H54 (cell line): ENCODE measurements at places on chromosomes 3 and 15.
A peak's percentile ranks its signal among the peaks of the same experiment; 100 is the strongest.

- DNase-seq, result no peak
Measured at GRCh38 chr3:136332776-136333175, 82.6 kb downstream of the PCCB start.

DNA sequence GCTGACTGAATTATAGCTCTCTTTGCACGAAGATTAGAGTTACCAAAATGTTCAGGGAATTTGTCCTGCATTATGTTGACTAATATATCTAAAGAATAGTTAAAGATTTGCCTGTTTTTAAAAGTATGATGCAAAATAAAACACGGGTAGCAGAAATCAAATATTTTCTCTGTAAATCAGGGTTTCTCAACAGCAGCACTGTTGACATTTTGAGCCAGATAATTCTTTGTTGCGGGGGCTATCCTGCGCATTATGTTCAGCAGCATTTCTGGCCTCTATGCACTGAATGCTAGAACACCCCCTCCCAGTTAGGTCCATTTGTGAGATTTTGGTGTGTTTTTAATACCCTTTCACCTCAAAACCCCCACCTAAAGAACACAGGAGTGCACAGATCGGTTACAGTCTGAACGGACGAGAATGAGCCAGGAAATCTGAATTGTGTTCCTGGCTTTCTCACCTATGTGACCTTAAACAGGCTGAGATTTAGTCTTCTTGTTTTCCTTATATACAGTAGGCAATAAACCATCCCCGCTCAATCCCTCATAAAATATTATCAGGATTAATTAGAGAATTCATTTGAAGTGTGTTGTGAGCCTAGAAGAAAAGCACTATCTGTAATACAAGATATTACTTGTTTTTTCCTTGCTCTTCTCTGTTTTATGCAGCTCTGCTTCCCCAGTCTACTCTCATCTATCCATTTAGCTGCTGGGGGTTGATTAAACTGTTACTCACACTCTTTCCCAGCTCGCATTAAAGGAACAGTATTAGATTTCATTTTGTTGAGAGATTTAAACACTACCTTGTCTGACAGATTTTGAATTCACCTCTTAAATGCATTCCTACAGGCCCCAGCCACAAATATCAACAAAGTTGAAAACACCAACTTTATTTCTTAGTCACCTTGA, 247.5 kb upstream of the GOLIM4 start:
- no peak for DNase-seq

DNA sequence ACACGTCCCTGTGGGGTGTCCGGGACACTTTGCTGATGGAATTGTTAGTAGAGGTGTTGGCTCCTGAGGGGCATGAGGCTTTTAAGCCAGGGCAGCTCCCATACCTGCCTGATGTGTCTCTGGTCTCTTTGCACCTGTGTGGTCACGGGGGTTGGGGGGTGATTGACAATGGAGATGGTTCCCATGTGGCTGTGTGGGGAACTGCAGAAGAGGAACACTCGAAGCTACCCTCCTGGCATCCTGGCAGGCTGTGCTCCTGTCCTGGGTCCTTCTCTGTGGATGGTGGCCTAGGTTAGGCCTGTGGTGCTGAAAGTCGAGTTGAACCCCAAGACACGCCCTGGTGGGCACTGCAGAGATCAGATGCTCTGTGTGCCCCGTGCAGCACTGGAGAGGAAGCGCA, 73.4 kb downstream of the HMCES start:
- DNase-seq, result no peak

DNA sequence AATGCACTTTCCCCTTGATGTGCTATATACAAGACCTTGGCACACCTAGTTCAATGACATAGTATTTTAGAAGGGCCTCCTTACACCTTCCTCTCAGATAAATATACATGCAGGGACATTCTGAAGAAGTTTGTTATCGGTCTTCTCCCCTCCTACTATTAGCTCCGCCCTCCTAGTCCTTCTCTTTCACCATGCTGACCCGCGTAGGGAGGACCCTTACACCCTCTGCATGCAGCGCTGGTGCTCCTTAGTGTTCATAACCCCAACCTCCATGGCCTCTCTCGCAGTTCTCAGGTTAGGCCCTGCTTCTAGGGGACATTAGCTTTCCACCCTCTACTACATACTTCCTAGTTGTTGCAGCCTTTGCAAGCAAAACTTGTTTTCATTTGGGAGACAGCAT, 146.4 kb downstream of the PGPEP1L start:
- no peak for DNase-seq

DNA sequence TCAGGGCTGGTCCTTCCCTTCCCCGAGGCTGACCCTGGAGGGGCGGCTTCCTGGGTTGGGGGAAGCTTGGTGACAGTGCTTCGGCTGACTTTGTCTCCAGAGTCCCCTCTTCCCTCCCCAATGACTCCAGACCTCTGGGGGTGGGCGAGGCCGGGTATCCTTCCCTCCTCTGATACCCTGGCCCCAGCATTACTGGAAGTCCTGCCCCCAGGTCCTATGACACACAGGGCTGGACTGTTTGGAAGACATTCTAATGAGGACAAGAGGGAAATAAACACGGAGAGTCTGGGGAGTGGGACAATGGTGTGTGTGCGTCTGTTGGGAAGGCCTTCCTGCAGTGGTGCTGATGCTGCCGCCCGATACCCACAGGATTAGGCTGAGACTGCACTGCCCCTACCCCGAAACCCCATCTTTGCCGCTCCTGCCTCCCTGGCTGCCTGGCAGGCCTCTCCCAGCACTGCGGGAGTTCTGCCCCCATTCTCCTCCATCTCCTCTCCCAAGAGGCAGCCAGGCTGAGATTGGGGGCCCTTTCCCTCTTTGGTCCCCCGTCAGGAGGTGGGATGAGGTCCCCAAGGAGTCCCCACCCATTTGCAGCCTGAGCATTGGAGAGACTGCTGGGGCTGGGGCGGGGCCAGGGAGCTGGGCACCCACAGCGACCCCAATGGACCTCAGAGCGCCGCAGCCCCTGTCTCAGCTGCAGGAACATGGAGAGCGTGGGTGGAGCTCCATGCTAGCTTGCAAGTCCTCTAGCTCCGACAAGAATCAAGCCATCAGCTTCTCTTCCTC, 29.7 kb upstream of the FBLN2 start:
- DNase-seq, result no peak

GRCh38 chr3:27861046-27862036, 139.2 kb upstream of the EOMES start:
- DNase-seq, result no peak

GRCh38 chr3:193894121-193894863, 241.7 kb upstream of the HES1 start:
- no peak for DNase-seq

- DNase-seq, result no peak
Measured at GRCh38 chr3:79491029-79491641, 276.7 kb downstream of the ROBO1 start.

GRCh38 chr15:89353991-89354390, 19.4 kb upstream of the POLG start:
- DNase-seq, result no peak

- DNase-seq, result no peak
Measured at GRCh38 chr3:126456766-126457388, 18.8 kb downstream of the ZXDC start.

DNA sequence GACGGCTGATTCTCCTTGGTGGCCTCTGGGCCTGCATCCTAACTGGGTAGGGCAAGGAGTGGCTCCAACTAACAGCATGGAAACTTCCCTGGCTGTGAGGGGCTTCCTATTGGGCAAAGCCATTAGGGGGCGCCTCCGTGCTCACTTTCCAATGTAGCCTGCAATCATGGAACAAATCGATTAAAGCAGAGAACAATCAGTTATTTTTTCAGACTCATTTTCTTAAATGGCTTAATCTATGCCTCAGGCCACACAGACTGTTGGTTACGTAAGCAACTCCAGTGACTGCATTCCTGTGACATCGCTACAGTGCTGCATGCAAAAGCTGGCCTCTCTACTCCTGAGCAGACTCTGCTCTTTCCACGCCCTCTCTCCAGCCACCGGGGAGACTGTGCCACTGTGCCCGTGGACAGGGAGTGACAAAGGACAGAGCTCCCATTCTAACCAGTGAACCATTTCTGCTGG, 278.9 kb downstream of the KLF13 start:
- DNase-seq, result no peak

DNA sequence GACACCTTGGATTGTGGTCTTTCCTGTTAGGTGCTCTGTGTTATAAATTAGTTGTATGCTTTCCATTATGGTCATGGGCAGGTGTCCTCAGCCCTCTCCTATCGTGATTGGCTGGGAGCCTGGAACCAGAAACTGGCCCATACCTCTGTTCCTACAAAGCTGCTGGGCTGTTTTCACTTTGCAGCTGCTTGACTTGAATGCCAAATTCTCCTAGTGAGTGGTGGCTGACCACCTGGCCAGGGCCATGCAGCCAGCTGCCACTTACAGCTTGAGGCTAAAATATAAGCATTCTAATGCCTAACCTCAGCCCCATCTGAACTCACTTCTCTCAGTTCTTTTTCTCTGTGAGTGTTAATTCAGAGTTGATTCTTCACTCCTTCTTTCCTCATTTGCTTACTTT, 239.3 kb upstream of the GBE1 start:
- DNase-seq, result no peak

DNA sequence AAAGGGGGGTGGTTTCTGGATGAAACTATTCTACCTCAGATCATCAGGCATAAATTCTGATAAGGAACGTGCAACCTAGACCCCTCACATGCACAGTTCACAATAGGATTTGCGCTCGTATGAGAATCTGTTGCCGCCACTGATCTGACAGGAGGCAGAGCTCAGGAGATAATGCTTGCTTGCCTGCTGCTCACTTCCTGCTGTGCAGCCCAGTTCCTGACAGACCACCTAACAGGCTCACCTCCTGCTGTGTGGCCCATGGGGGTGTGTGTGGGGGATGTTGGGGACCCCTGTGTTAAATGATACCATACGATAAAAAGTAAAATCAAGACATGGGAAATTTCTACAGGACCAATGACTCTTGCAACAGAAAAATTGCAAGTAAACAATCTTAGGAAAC, 24.0 kb downstream of the CP start:
- DNase-seq, result no peak

- DNase-seq, result no peak
Measured at GRCh38 chr3:71991046-71991445, 206.1 kb upstream of the PROK2 start.

GRCh38 chr15:81256916-81257315, 60.2 kb downstream of the IL16 start:
- no peak for DNase-seq

DNA sequence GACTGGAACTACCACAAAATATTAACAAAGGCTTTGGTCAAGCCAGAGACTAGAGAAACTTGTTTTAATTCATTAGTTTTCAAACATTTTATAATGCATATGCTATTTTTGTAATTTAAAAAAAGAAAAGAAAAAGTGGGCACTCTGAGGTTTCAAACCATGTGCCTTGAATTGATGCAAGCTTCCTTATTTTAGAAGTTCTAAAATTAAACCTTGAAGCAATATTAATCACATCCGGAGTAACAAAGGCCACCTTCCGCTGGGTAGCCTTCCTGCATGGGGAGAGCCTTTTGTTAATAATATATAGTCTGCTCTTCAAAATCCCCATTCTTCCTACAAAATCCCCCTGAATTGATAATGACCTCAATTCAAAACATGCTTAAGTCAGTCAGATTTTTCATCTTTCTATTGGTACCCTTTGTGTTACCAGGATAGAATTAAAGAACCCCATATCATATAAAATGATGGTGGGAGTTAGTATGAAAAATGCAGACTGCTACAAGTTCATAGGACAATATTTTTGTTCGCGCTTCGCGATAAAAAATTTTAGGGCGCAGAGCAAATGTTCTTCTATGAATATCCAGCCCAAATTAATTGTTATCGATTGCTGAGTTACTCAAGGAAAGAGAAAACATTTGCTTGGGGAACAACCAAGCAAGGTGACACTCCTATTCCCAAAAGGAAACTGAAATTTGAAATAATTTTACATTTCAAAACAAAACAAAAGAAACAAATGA, 30.6 kb downstream of the LDHAL6B start:
- no peak for DNase-seq

GRCh38 chr3:170689296-170689829, 103.5 kb upstream of the SLC7A14 start:
- peak; percentile 81 for DNase-seq

GRCh38 chr3:152650177-152650576, 184.8 kb upstream of the P2RY1 start:
- DNase-seq, result no peak

GRCh38 chr3:99620077-99620767, 18.2 kb upstream of the COL8A1 start:
- no peak for DNase-seq

GRCh38 chr15:48413304-48413703, 82.1 kb downstream of the DUT start:
- DNase-seq, result no peak

DNA sequence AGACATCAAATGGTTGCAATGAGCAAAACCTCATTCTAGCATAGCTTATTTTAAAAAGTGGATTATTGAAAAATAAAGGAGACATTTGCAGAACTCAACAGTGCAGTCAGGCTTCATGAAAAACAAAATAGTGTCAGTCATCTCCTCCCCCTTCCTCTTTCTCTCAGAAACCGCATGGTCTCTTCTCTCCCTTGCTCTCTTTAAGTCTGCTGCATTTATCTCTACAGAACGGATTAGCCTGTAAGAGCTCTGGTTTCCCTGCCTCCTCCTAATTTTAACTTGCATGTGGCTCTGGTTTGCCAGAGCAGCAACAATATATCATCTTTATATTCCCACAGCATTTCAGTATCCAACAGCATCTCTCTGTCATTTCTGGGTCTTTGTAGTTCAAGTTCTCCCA, 609.0 kb downstream of the MECOM start:
- no peak for DNase-seq

GRCh38 chr3:19891740-19892139, 42.3 kb downstream of the EFHB start:
- DNase-seq, result no peak

- no peak for DNase-seq
Measured at GRCh38 chr3:5195605-5196004, 8.1 kb downstream of the EDEM1 start.

DNA sequence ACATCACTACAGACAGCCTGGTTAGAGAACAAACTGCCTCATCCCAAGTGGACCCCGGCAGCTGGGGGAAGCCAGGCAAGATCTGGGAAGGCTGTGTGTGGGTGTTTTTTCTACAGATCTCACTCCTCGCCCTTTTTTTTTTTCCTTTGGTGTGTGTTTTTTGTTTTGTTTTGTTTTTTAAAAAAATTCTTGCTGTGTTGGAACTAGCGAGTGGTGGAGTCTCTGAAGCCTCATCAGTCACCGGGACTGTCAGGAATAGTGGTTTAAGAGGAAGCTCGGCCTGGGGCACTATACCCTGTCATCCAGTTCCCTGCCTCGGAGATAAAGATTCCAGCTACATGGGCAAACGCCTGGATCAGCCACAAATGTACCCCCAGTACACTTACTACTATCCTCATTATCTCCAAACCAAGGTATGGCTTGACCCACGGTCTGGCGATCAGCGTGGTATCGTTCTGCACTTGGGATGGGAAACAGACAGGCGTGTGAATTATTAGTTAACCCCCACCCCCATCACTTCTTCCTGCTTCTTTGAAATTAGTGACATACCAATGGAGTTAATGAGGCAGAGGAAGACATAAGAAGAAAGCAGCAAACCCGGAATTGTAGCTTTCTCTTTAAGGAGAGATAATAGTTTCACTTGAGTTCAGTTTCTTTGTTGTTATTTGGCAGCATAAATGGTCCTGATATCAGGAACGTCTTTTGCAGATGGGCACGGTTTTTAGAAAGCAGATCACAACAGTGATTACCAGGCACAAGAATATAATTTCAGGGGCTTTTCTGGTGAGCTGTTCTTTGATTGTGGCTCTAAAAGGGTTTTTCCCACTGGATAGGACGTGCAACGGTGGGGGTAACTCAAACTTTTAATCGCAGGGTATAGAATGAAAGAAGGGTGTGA, 722 bp downstream of the RBMS3 start:
- no peak for DNase-seq
